ENCODE measurements at places on chromosomes 2 and 18.

GRCh38 chr2:108384662-108385393, 7.1 kb downstream of the SULT1C4 start:
- DNase-seq: no peak

DNA sequence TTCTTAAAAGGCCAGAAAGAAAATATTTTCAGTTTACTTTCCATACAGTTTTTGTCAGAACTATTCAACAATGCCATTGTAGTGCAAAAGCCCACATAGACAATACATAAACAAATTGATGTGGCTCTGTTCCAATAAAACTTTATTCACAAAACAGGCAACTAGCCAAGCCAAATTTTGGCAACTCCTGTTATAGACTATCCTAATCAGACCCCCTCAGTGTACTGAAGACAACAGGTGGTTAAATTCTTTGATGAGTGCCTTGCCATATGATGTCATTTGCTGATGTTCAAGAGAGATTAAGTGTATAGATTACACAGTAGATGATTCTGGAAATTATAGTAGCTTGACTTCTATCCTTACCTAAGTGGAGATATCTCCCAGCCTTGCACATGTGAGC, 83.4 kb downstream of the FANCL start:
- no peak for DNase-seq

DNA sequence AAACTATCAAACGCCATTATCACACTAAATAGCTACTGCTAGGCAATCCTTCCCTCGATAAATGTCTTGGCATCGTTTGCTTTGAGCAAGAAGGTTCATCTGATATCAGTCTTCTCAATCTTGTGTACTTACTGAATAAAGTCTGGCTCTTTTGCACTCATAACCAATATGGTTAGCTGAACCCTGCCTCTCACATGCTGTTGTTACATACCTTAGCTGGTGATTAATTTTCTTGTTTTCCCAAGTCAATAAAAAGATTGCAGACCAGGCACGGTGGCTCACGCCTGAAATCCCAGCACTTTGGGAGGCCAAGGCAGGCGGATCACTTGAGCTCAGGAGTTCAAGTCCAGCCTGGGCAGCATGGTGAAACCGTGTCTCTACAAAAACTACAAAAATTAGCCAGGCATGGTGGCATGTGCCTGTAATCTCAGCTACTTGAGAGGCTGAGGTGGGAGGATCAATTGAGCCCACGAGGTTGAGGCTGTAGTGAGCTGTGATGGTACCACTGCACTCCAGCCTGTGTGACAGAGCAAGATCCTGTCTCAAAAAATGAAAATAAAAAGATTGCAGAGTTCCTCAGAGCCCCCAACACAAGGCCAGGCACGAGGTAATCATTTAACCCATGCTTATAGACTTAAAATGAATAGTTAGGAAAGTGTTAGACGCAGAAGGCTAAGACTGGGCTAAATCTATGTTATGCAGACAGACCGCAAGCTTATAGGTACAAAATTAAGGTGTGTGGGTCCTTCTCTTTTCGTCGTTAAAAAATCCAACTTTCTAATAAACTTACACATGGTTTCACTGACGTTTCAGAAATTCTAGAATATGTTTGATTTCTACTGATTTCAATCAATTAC, 177.5 kb downstream of the ALPK2 start:
- no peak for DNase-seq

DNA sequence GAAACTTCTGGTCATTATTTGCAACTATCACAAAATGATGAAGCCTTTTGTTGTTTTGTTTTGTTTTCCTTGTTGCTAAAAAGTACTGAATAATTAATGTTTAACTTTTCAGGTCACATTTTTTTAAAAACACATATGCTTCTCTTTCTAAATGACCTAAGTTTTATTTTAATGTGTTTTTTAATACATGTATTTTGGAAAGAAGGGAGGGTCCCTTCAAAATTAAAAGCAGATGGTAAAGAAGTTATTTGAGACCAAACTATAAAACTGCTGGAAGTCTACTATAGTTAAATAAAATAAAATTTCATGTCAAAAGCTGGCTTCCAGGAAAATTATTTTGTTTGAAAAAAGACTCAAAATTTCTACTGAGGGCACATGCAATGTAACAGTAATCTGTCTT, 39.5 kb upstream of the ASNSD1 start:
- DNase-seq: peak; percentile 77

DNA sequence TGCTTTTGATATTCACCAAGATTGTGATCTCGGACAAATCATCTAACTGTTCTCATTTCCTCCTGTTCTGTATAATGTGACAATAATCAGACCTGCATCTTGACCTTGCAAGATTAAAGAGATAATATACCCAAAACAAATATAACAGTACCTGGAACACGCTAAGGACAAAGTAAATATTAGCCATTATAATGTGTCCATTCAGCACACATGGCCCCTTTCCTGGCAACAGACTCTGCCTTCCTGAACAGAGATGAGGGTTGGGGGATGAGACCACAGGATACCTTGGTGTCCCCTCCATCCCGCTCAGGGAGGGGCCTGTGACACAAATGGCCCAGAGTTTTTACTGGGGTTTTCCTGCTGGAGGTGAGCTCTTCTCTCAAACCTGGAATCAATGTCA, 143.4 kb upstream of the SERPINE2 start:
- DNase-seq: no peak

GRCh38 chr2:23592061-23592685, 207.2 kb downstream of the KLHL29 start:
- DNase-seq: no peak

- DNase-seq: no peak
These were observed 16.8 kb downstream of the HDLBP start for GRCh38 chr2:241298673-241299072.

GRCh38 chr2:215060861-215061536, 77.4 kb downstream of the ABCA12 start:
- peak; percentile 4 for DNase-seq

GRCh38 chr18:70822691-70823090, 533.8 kb downstream of the SOCS6 start:
- DNase-seq: no peak

- no peak for DNase-seq
These were observed 5.4 kb upstream of the PUM2 start for GRCh38 chr2:20356042-20356441.

DNA sequence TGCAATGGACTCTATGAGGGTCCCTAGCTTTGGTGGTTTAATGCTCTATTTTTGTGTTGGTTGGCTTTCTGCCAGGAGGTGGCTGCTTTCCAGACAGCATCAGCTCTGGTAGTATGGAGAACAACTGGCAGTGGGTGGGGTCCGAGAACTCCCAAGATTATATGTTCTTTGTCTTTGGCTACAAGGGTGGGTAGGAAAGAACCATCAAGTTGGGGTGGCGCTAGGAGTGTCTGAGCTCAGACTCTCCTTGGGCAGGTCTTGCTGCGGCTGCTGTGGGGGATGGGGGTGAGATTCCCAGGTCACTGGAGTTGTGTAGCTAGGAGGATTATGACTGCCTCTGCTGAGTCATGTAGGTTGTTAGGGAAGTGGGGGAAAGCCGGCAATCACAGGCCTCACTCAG, 976.1 kb upstream of the GYPC start:
- no peak for DNase-seq

GRCh38 chr18:12579775-12580174, 78.1 kb downstream of the SPIRE1 start:
- no peak for DNase-seq

GRCh38 chr18:8177330-8178016, 431.8 kb upstream of the RAB12 start:
- peak; percentile 20 for DNase-seq

DNA sequence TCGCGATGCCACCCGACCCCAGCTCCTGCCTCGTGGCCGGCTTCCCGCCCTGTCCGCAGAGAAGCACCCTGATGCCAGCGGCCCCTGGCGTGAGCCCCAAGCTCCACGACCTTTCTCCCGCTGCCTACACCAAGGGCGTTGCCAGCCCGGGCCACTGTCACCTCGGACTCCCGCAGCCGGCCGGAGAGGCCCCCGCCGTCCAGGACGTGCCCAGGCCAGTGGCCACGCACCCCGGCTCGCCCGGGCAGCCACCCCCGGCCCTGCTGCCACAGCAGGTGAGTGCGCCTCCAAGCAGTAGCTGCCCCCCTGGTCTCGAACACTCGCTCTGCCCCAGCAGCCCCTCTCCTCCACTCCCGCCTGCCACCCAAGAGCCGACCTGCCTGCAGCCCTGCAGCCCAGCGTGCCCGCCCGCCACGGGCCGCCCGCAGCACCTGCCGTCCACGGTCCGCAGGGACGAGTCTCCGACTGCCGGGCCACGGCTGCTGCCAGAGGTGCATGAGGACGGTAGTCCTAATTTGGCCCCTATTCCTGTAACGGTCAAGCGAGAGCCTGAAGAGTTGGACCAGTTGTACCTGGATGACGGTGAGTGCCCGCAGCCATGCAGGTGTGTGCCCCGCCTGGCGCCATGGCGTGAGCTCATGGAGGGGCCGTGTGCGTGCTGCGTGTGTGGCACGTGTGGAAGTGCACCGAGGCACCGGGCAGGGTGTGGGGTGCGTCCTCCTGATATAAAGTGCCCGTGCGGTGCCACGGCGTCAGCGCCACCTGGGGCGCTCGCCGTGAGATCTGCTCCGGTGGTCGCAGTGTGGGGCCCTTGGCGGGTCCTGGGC, 90.8 kb downstream of the NFATC1 start:
- no peak for DNase-seq

GRCh38 chr18:47412924-47413323, 161.5 kb upstream of the SKOR2 start:
- no peak for DNase-seq

DNA sequence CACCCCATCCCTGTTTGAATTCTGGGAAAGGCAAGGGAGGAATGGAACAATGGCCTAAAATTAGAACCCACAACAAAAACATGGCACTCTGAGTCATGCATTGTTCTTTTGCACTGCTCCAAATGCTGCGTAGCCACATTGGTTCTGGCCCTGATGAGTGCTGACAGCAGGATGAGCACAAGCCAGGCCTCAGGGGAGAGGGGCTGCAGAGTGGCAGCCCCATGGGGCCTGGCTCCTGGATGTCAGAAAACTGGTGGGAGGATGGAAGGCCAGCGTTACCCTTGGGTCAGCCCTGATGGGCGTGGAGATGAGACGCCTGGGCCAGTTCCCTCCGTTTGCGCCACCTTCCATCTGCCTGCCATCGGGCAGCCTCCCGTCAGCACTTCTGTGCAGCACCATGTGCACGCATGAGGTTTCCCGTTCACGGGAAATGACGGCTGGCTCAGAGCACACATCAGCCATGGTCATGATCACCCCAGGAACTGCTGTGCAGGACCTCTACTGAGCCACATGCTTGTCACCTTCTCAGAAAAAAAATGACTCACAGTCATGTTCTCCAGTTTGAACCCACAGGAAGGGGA, 65.6 kb downstream of the CYP26B1 start:
- no peak for DNase-seq

DNA sequence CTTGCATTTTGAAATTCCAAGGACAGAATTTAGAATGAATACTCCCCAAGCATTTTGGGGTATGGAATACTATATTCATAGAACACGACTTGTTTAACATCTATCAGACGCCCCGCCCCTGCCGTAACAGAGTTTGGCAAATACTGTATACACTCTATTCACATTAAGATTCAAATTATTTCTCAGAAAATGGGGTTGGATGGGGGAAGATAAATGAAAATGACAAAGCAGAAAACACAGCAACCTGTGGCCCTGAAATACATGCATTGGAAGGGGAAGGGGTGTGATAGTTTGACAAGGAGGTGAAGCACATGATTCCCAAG, 634.6 kb upstream of the SLC39A10 start:
- no peak for DNase-seq

DNA sequence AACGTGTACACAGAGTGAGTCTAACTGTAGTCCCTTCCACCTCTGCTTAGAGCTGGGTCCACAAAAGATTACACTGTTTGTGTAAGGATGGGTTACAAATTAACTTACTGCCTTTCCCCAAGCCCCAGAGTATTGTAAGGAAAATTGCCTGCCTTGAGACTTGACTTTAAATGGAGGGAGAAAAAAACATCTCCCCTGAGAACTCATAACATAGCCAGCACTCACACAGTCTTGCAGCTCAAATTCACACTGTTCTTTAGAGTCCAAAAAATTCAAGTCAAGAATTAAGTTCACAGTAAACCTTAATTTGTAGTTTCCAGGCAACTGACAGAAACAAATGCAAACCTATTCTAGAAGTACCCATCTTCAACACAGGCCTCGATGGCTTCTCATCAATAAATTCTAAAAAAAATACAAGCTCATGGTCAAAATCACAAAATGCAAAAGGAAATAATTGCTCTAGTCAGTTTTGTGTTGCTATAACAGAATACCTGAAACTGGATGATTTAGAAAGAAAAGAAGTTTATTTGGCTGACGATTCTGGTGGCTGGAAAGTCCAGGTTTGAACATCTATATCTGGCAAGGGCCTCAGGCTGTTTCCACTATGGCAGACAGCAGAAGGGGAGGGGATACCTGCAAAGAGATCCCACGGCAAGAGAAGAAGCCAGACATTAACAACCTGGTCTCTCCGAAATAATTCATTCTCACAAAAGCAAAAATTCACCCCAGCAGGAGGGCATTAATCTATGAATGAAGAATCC, 34.6 kb upstream of the TMEM17 start:
- DNase-seq: peak; percentile 58

DNA sequence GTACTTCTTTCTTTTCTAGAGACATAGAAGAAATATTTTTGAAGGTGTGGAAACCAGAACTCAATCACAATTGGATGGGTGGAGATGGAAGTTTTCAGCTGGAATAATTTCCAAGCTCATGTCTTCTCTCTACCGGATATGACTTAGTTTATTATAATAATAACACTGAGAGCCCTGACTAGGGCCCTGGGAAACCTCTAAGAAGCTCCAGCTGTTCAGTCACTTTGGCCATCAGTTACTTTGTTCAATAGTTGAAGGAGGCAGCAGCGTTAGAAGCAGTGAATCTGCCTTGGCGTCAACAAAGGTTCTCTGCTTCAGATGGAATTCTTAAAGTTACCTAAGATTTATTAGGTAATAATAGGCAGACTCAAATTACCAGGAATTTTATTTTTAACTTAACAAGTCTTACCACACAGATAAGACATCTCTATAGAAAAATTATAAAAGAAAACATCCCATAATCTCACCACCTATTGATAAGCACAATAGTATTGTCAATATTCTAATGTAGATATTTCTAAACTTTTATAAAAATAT, 293.8 kb upstream of the CHAC2 start:
- peak; percentile 11 for DNase-seq

DNA sequence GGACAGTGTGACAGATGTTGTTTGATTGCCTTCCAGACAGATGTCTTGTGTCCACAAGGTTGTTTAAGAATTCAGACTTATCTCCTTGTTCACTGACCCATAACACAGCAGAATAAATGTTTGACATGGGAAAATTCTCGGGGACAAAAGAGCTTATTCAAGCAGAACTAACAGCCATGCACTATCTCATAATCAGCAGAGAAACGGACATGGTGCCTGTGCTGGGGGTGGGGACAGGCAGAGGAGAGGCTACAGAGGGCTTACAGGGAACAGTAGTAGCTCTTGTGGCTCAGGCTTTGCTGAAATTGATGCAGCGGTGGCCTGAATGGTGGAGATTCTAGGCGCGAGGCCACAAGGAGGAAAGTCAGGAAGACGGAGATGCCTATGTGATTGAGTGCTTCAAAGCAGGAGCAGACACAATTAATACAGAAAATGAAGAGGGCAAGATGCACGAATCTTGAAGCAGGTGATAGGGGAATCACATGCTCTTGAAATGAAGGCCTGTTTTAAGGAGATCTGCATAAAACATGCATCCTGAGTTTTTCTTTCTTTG, 62.0 kb upstream of the CAB39 start:
- DNase-seq: no peak

GRCh38 chr2:30089171-30089570, 57.6 kb upstream of the YPEL5 start:
- no peak for DNase-seq

- DNase-seq: no peak
These were observed 352.9 kb downstream of the LPIN1 start for GRCh38 chr2:12099374-12099773.

GRCh38 chr2:118223992-118224894, 136.0 kb downstream of the INSIG2 start:
- peak; percentile 49 for DNase-seq

All from muscle of leg (tissue), 16 donors.